ENCODE measurements at places on chromosomes 7 and 10. TPM values are rescaled to one million over a fixed set of nuclear protein-coding genes. Genes with fewer than 3 reads are reported as not detected.
A peak's percentile ranks its signal among the peaks of the same experiment; 100 is the strongest.

- H3K36me3 ChIP-seq, result peaks cover 10% of the 10 kb centered on the region
- H3K27ac ChIP-seq, result no peak overlapping the region
- H3K4me3 ChIP-seq, result no peak overlapping the region
Observed at GRCh38 chr10:70119623-70120022, 13.0 kb downstream of the AIFM2 start.

The ZNF655 gene
- total RNA-seq, result 93.1 TPM

- no peak overlapping the region for H3K27ac ChIP-seq
- peaks cover 13% of the 10 kb centered on the region for H3K36me3 ChIP-seq
- no peaks in the 10 kb centered on the region for H3K4me1 ChIP-seq
- H3K27me3 ChIP-seq, result no peaks in the 10 kb centered on the region
- H3K4me3 ChIP-seq, result no peak overlapping the region
Observed at GRCh38 chr7:50608196-50608906, 43.1 kb upstream of the DDC start.

GRCh38 chr7:65397730-65398142, 24.1 kb downstream of the ZNF92 start:
- no peaks in the 10 kb centered on the region for H3K27me3 ChIP-seq
- no peak overlapping the region for H3K27ac ChIP-seq
- H3K4me1 ChIP-seq, result no peaks in the 10 kb centered on the region
- no peak for DNase-seq

The PROSER2 gene
- 8.0 TPM for total RNA-seq

- no peak overlapping the region for H3K4me3 ChIP-seq
- no peaks in the 10 kb centered on the region for H3K4me1 ChIP-seq
- no peak for DNase-seq
Observed at GRCh38 chr7:151389768-151390597, 19.9 kb downstream of the WDR86 start.

- H3K36me3 ChIP-seq, result no peaks in the 10 kb centered on the region
- no peaks in the 10 kb centered on the region for H3K4me1 ChIP-seq
- no peak for DNase-seq
- H3K27me3 ChIP-seq, result no peaks in the 10 kb centered on the region
- H3K27ac ChIP-seq, result no peak overlapping the region
Observed at GRCh38 chr7:150382123-150382843, 3.2 kb downstream of the ZNF775 start.

The EPO gene
- total RNA-seq, result not detected

- H3K4me1 ChIP-seq, result no peaks in the 10 kb centered on the region
- no peak overlapping the region for H3K4me3 ChIP-seq
- H3K27me3 ChIP-seq, result no peaks in the 10 kb centered on the region
- peaks cover 21% of the 10 kb centered on the region for H3K36me3 ChIP-seq
Observed at GRCh38 chr10:49474901-49475300, 64.0 kb downstream of the ERCC6 start.

GRCh38 chr7:102009628-102010027, 192.2 kb downstream of the CUX1 start:
- no peaks in the 10 kb centered on the region for H3K4me1 ChIP-seq
- no peak overlapping the region for H3K4me3 ChIP-seq
- no peaks in the 10 kb centered on the region for H3K36me3 ChIP-seq
- no peak for DNase-seq
- H3K27ac ChIP-seq, result peak overlapping the region; percentile 79

DNA sequence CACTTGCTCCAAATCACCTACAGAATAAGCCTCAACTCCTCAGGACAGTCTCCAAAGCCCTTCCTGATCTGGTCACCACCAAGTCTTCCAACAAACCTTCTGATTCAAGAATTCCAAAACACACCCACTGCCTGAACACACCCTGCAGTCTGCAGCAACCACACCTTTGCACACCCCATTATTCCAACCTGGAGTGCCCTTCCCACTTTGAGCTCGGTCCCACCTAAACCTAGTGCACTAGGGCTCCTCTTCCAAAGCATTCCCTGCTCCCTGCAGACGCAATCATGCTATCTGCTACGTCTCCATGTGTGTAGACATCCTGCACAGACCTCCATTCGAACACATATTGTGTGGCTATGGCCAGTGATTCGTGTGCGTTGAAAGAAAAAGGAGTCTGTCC, 289.3 kb downstream of the GRID1 start:
- H3K36me3 ChIP-seq, result no peaks in the 10 kb centered on the region
- H3K27me3 ChIP-seq, result no peaks in the 10 kb centered on the region
- H3K4me1 ChIP-seq, result no peaks in the 10 kb centered on the region
- H3K4me3 ChIP-seq, result no peak overlapping the region
- no peak overlapping the region for H3K27ac ChIP-seq

The PON3 gene
- 5.5 TPM for total RNA-seq

DNA sequence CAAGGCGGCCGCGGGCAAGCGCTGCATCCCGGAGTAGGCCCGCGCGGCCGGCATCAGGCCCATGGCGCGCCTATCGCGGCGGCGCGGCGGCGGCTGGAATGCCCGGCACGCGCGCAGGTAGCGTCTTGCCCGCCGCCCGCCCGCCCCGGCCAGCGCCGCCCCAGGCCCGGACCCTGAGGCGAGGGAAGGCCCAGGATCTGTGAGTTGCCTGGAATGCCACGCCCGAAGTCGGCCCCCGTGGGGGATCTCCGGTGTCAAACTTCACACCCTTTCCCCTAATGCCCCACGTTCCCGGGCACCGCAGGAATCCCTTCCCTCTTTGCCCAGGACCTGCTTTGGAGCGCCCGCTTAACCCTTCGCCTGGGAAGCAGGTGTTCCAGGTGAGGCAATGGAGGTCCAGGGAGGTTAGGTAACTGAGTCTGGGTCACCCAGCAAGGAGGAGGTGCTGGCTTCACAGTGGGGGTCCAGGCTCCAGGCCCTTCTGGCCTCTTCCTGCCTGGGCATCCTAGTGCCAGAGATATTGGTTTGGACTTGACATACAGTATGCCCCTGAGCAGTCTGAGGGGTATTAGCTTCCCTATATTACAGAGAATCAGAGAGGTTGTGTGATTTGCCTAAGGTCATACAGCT, 138.1 kb downstream of the ARHGAP22 start:
- H3K4me1 ChIP-seq, result no peaks in the 10 kb centered on the region
- no peaks in the 10 kb centered on the region for H3K36me3 ChIP-seq
- no peaks in the 10 kb centered on the region for H3K27me3 ChIP-seq
- DNase-seq, result no peak
- no peak overlapping the region for H3K4me3 ChIP-seq

GRCh38 chr10:70677620-70678249, 5.4 kb downstream of the ADAMTS14 start:
- no peak overlapping the region for H3K27ac ChIP-seq
- no peak for DNase-seq
- no peaks in the 10 kb centered on the region for H3K36me3 ChIP-seq

The VPS37D gene
- total RNA-seq, result 1.8 TPM

GRCh38 chr7:99791667-99792369, 7.8 kb upstream of the CYP3A4 start:
- DNase-seq, result no peak
- H3K36me3 ChIP-seq, result no peaks in the 10 kb centered on the region
- no peaks in the 10 kb centered on the region for H3K4me1 ChIP-seq

GRCh38 chr10:34918060-34918775, 103.1 kb upstream of the PARD3 start:
- DNase-seq, result no peak
- H3K4me3 ChIP-seq, result no peak overlapping the region
- H3K36me3 ChIP-seq, result no peaks in the 10 kb centered on the region
- no peak overlapping the region for H3K27ac ChIP-seq
- no peaks in the 10 kb centered on the region for H3K4me1 ChIP-seq

The TSPAN12 gene
- total RNA-seq, result 14.3 TPM

- no peaks in the 10 kb centered on the region for H3K4me1 ChIP-seq
- no peak for DNase-seq
- H3K36me3 ChIP-seq, result no peaks in the 10 kb centered on the region
- no peak overlapping the region for H3K4me3 ChIP-seq
- no peaks in the 10 kb centered on the region for H3K27me3 ChIP-seq
- no peak overlapping the region for H3K27ac ChIP-seq
Observed at GRCh38 chr10:124660404-124661125, 83.6 kb downstream of the FAM53B start.

The SOSTDC1 gene
- total RNA-seq, result not detected

DNA sequence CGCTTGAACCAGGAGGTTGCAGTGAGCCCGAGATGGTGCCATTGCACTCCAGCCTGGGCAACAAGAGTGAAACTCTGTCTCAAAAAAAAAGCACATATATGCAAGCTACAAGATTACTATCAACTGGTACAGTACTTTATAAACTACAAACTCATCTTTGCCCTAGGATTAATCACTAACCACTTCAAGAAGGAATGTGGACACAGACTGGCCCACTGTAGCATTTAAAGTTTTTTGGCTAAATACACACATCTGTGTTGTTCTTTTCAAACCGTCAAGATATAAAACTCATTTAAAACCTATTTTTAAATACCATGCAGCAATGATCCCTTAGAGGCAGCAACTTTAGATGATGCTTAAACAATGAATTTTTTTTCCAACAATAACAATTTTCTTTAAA, 205.4 kb downstream of the IMMP2L start:
- no peaks in the 10 kb centered on the region for H3K36me3 ChIP-seq
- H3K4me3 ChIP-seq, result no peak overlapping the region
- H3K27me3 ChIP-seq, result no peaks in the 10 kb centered on the region
- DNase-seq, result no peak

DNA sequence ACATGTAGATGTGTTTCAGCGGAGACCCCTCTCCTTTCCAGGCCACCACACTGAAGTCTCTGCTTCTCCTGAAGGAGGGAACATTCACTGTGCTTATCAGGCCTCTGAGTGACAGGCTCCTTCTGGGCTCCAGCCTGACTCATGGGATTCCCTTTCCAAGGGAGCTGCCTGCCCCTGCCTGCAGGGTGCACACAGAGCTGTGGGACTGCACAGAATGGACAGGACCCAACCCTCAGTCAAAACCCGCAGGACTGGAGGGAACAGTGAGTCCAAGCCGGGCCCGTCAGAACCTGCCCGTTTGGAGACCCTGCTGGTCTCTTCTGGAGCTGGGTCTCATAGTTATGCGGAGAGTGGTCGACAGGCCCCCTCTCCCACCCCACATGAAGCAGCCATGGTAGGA, 32.6 kb downstream of the PLAC9 start:
- peaks cover 8% of the 10 kb centered on the region for H3K4me1 ChIP-seq
- H3K4me3 ChIP-seq, result no peak overlapping the region
- DNase-seq, result peak; percentile 57
- no peaks in the 10 kb centered on the region for H3K27me3 ChIP-seq
- H3K36me3 ChIP-seq, result peaks cover 1% of the 10 kb centered on the region

The CALML5 gene
- total RNA-seq, result not detected

The MYL10 gene
- total RNA-seq, result not detected

The GLI3 gene
- 34.9 TPM for total RNA-seq

DNA sequence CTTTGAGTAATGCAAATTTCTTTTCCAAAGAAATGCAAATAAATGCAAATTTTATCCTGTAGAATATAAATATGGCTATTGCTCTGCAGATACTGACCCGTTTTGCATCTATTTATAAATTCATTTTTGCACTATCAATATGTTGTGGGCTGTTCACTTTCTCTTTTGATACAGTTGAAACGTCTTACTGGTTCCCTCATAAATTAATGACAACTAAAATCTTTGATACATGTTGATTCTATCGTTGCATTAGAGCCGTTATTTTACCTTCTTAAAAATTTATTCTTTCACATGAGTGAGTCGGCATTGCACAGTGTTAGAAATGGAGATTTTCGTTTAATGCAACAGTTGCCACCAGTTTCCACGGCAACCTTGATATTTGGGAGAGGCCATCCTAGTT, 689.3 kb upstream of the FOXK1 start:
- no peak overlapping the region for H3K4me3 ChIP-seq
- H3K4me1 ChIP-seq, result no peaks in the 10 kb centered on the region
- no peaks in the 10 kb centered on the region for H3K27me3 ChIP-seq
- peaks cover 1% of the 10 kb centered on the region for H3K36me3 ChIP-seq
- DNase-seq, result no peak

GRCh38 chr7:43891069-43891955, 15.1 kb downstream of the URGCP start:
- no peaks in the 10 kb centered on the region for H3K27me3 ChIP-seq
- no peaks in the 10 kb centered on the region for H3K4me1 ChIP-seq
- H3K27ac ChIP-seq, result no peak overlapping the region
- no peak overlapping the region for H3K4me3 ChIP-seq
- H3K36me3 ChIP-seq, result no peaks in the 10 kb centered on the region

DNA sequence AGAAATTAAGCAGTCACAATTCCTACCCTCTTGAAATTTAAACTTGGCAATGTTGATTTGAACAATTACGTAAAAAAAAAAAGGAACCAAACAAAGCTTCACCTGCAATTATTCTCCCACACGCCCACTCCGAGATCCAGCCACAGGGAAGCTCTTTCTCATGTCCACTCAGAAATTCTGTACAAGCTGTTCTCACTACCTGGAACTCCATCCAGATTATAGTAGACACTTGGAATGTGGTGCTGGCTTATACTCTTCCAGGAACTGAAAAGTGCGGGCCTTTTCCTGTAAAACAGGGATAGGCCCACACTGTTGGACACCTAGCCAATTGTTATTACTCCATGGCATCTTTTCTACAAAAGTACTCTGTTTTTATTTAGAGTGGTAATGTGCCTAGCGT, 20.3 kb upstream of the TOMM7 start:
- no peak overlapping the region for H3K4me3 ChIP-seq
- H3K36me3 ChIP-seq, result no peaks in the 10 kb centered on the region
- H3K27ac ChIP-seq, result no peak overlapping the region
- H3K4me1 ChIP-seq, result no peaks in the 10 kb centered on the region

GRCh38 chr7:22787951-22788350, 34.7 kb downstream of the TOMM7 start:
- no peaks in the 10 kb centered on the region for H3K4me1 ChIP-seq
- no peaks in the 10 kb centered on the region for H3K27me3 ChIP-seq
- H3K36me3 ChIP-seq, result no peaks in the 10 kb centered on the region
- no peak overlapping the region for H3K27ac ChIP-seq
- no peak for DNase-seq

The KCNIP2 gene
- 9.0 TPM for total RNA-seq

DNA sequence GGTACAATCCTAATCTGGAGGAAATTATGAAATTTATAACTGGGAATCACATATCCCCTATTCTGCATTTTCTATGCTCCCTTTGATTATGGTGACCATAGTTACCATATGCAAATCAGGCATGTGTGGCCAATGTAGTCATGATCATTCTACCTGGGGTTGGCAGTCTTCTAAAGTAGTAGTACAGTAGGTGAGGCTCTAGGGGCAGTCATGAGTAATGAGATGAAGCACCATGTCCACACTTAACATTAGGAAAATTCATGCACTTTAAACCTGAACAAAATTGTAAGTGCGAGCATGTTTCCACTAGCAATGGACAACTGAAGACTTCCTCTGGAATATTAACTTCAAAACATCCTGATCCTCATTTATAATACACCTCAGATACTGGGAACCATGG, 545.9 kb downstream of the SUGCT start:
- H3K27ac ChIP-seq, result no peak overlapping the region
- peaks cover 2% of the 10 kb centered on the region for H3K4me1 ChIP-seq
- no peaks in the 10 kb centered on the region for H3K27me3 ChIP-seq
- H3K4me3 ChIP-seq, result no peak overlapping the region

All from aorta (tissue), 5 donors.